Naive thymus-derived CD8-positive, alpha-beta T cell (primary cell): ENCODE measurements at places on chromosomes 16 and 17. TPM values are rescaled to one million over a fixed set of nuclear protein-coding genes. Genes with fewer than 3 reads are reported as not detected.
A peak's percentile ranks its signal among the peaks of the same experiment; 100 is the strongest.

DNA sequence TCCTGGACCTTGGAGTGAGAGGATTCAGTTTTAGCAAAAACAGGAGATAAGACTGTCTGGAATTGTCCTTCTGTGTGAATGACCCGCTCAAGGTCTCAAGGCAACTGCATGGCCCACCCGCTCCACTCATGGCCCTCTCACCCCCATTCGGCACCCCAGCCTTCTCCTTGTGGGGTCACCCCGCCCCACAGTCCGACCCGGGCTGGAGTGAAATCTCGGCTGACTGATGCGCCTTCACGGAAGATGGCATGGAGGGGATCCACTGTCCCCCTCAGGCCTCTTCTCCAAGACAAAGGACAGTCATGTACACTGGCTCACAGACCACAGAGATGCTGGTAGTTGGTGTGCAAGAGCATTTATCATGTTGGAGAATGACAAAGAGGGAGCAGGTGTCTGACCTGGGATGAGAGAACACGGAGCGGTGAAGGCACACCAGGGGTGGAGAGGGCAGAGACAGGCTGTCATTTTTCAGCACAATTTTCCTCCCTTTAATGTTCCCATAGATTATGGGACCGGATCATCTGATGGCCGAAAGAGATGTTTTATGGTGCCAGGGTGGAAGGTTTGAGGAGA is 391.9 kb upstream of the TNRC6C start:
- peaks cover 7% of the 10 kb centered on the region for H3K4me1 ChIP-seq
- no peak for DNase-seq
- no peak overlapping the region for H3K27ac ChIP-seq
- H3K4me3 ChIP-seq = no peak overlapping the region

GRCh38 chr17:7260651-7261378 is 1.5 kb downstream of the CLDN7 start:
- peaks cover 33% of the 10 kb centered on the region for H3K4me1 ChIP-seq
- H3K27ac ChIP-seq = peak overlapping the region; percentile 73
- H3K4me3 ChIP-seq = peak overlapping the region; percentile 76
- H3K36me3 ChIP-seq = no peaks in the 10 kb centered on the region

CCL14 gene
- not detected for polyA plus RNA-seq

TEKT3 gene
- not detected for polyA plus RNA-seq

DNA sequence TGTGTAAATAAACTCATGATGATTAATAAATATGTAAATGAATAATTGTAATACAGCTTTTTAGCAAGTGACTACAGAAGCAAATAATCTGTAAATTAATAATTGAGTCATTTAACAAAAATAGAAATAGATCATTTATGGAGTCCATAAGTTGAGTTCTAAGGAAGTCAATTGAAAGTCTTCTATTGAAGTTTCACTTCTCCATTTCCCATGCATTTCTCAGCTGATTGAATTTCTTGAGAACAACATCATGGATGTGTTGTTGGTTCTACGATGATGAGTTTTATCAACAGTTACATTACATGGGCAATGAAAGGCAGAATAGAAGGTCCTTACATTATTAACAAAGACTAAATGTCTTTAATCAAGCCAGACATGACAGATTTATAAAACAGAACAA is 290.4 kb downstream of the MAP2K6 start:
- no peak overlapping the region for H3K4me3 ChIP-seq
- peaks cover 4% of the 10 kb centered on the region for H3K4me1 ChIP-seq
- no peaks in the 10 kb centered on the region for H3K36me3 ChIP-seq
- no peak for DNase-seq

- H3K4me1 ChIP-seq = peaks cover 14% of the 10 kb centered on the region
- no peak for DNase-seq
- no peaks in the 10 kb centered on the region for H3K36me3 ChIP-seq
- H3K27ac ChIP-seq = peak overlapping the region; percentile 95
- peak overlapping the region; percentile 77 for H3K4me3 ChIP-seq
These were observed 5.4 kb upstream of the DRC7 start for GRCh38 chr16:57688987-57689761.

ITGAX gene
- 0.03 TPM for polyA plus RNA-seq

GH2 gene
- polyA plus RNA-seq = not detected

DNA sequence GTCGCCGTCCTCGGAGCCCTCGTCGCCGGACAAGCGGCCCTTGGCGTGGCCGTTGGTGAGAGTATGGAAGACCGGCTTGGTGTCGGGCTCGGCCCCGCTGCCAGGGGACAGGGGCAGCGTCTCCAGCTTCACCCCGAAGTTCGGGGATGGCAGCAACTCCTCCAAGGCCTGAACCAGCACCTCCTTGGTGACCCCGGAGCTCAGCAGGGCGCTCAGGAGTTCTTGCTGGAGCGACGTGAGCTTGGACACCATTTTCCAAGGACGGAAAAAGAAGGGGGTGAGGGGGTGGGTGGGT is 279 bp downstream of the HNF1B start:
- no peak overlapping the region for H3K4me3 ChIP-seq
- no peak overlapping the region for H3K27ac ChIP-seq
- peaks cover 32% of the 10 kb centered on the region for H3K4me1 ChIP-seq
- H3K36me3 ChIP-seq = no peaks in the 10 kb centered on the region
- H3K27me3 ChIP-seq = peaks cover 56% of the 10 kb centered on the region

DNA sequence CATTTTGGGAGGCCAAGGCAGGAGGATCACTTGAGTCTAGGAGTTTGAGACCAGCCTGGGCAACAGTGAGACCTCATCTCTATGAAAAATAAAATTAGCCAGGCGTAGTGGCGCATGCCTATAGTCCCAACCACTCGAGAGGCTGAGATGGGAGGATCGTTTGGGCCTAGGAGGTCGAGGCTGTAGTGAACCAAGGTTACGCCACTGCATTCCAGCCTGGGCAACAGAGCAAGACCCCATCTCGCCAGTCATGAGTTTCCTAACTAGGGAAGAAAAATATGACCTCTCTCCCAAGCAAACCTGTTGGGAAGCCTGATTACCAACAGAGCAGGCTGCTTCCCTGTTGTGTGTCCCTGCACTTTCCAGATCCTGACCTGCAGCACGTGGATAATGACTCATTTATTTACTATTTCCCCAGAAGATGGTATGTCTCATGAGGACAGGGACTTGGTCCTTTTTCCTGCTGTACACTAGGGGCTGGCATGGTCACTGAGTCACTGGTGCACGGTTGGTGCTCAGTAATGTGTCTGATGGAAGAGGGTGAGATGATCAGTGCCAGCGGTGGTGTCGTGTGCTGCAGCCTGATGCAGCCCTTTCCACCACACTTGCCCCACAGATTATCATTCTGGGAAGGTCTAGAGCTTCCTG is 30.8 kb downstream of the NMT1 start:
- H3K27me3 ChIP-seq = no peaks in the 10 kb centered on the region
- H3K4me1 ChIP-seq = peaks cover 7% of the 10 kb centered on the region
- H3K27ac ChIP-seq = peak overlapping the region; percentile 43
- H3K36me3 ChIP-seq = no peaks in the 10 kb centered on the region
- no peak overlapping the region for H3K4me3 ChIP-seq
